Endothelial cell (in vitro differentiated cells): ENCODE measurements at places on chromosomes 16 and 17.

DNA sequence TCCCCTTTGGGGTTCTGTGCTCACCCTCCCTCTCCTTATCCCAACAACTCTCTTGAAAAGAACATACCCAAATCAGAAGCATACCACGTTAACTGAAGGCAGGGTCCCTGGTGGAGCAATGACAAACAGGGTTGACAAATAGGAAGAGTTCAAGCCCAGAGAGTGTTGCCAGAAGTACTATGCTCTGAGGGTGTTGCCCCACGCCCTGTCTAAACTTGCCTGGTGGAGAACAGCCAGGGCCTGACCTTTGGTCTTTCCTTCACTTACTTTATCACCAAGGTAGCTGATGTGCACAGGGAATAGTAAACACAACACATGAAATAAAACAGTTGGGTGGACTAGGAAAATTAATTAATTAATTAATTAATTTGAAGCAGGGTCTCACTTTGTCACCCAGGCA, 23.3 kb downstream of the ZNF75A start:
- DNase-seq, result no peak

DNA sequence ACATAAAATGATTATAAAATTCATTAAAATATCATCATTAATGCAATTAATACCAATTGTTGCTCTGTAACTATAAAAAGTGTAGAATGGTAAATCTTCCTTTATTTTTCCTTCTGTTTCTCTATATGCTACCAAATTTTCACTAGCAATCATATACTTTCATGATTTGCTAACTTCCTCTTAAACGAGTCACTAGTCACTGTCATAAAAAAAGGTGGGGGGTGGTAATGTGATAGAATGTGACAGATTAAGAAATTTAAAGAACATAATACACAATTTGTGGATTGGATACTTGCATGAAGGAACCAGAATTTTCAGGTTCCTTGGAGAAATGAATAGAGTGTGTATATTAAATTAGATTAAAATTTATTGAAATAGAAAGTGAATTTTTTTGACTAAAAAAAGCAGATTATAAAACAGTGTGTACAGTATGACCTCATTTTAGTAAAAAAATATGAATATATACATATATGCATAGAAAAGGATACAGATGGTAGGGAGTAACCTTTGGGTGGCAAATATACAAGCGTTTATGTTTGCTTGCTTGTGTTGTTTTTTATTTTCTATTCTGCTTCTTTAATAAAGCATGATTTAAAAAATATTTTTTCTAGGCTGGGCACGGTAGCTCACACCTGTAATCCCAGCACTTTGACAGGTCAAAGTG, 56.7 kb upstream of the C17orf78 start:
- no peak for DNase-seq

DNA sequence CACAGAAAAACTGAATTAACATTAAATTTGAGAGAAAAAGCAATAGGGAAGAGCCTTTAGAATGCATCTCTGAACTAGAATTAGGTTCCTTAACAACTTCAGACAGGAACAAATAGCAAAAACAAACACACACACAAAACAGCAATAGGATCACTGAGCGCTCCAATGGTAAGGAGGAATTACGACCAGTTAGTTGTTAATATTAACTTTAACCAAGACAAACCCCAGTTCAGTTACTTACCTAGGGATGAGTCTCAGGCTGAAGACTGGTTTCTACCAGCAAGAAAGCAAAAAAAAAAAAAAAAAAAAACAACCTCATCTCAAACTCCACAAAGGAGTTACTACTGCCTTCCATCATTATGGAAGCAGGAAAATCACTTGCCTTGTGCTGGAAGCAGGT, 14.6 kb downstream of the DHRS7B start:
- DNase-seq, result no peak

- DNase-seq, result no peak
Measured at GRCh38 chr16:28826141-28826540, 3.3 kb downstream of the ATXN2L start.

DNA sequence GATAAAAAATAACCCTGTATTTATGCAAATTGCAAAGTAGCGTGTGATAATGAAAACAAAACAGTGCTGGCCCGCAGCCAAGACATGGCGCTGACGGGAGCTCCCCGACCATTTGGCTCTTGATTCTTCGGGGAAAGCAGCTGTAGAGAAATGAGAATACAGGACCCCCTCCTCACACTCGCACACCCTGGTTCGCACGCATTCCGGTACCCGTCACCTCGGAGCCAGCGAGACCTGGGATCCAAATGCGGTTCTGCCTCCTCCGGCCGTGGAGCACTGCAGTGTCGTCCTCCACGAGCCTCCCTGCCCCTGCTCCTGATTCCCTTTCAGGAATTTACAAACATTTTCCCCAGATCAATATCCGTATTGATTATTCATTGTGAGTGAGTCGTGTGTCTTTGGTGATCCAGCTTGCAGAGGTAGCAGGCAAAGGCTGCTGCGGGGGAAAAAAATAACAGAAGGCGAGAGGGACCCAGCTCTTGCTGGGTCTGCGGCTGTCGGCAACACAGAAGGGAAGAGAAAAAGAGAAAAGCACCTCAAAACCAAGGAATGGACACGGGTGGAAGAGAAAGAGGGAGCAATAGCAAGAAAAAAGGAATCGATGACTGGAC, 184.1 kb upstream of the ZFHX3 start:
- no peak for DNase-seq

DNA sequence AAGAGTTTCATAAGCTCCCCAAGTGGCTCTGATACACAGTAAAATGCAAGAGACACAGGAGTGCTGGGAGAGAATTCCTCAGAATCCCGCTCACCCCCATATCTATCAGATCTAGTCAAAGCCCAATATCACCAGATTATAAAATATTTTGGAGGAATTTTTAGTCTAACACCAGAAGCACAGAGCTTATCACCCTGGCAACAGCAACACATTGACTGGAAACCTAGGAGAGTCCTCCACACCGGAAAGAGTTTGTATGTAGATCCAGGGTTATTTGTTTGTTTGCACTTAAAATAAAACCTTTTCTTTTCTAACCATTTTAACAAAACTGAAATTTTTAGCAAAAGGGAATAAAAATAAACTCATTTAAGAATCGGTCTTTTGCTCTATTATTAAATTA, 7.2 kb downstream of the SOX9 start:
- DNase-seq, result no peak

DNA sequence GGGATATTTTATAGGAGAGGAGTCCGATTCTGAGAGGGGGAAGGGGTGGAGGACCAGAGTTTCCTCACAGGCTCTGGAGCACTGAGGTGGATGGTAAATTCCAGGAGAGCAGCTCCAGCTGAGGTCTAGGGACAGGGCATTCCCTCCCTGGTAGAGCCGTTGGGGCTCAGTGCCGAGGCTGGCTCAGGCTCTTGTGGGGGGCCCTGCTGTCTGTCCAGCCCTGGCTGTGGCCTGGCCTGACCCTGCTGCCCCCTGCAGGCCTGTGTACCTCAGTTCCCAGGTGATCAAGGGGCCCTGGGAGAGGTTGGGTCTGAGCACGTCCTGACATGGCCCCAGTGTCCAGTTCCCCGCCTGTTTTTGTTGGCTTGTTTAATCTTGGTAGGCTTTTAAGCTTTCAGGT, 16.8 kb downstream of the ZNF750 start:
- DNase-seq, result peak; percentile 41

GRCh38 chr16:15726715-15727114, 76.7 kb downstream of the NDE1 start:
- no peak for DNase-seq

GRCh38 chr16:10519929-10520868, 60.2 kb downstream of the EMP2 start:
- DNase-seq, result no peak

GRCh38 chr17:60493847-60494321, 32.2 kb downstream of the APPBP2 start:
- DNase-seq, result no peak

DNA sequence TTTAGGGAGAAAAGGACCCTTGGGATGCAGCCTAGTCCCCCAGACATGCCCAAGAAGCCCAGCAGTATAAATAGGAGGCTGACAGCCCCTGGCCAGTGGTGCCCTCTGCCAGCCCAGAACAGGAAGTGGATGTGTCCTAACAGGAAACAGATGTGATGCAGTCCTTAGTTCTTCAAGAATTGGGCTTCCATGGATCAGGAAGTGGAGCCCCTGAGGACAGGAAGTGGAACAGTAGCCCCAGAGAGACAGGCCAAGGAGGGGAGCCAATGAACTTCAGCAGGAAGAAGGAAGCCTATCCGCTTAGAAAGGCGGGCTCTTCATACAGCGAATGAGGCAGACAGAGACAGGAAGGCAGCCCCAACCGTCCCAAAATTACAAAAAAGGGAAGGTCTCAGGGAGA, 7.2 kb downstream of the CTF1 start:
- peak; percentile 54 for DNase-seq

DNA sequence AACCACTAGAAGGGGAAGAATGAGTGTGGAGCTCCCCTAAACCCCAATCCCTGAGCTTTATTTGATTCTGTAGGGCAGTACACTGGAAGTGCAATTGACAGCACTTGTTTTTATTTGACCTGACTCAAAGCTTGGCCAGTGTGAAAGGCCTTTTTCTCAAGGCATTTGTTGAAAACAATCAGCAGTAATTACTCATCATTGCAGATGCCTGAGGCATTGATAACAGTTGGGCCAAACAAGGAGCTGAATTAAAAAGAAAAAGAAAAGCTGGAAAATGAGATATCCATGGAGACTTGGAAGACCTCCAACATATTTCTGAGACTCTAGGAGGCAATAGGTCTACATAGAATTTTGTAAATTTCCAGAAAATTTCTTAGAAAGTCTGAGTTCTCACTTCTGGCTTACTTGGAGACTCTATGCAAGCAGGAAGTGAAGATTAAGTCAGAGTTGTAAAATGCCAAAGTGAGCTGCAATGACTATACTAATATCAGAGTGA, 200.8 kb upstream of the KCNJ16 start:
- DNase-seq, result no peak

DNA sequence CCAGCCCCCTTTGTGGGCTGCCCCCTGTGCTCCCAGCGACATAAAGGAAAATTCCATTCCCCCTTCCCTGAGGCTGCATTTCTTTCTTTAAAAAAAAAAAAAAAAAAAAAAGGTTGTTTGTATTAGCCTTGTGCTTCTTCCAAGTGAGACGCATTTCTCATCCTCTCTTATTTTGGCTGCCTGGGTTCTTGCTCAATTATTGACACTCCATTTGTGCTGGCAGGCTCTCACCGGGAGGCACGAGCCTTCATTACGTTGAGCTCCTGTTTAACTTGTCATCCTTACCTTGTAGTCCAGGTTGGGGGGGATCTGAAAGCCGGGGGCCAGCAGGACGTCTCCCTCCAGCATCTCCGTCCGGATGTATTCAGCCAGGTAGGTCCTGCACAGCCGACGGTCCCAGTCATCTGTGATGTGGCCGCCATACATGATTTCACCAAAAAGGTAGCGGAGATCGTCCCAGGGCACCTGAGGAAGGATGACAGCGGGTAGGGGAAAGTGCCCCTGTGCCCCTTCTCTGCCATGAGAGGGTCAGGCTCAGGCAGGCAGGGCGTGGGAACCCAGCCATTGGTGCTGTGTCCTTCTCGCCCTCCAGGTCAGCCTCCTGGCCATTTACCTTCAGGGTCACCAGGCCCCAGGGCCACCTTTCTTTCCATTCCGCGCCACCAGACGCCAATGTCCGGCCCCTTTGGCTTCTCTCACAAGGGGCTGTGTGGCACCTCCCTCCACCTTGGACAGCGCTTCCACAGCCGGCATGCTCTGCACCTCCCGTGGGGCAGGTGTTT, 50.6 kb downstream of the PGS1 start:
- DNase-seq, result no peak

GRCh38 chr17:9522074-9522473, 53.5 kb downstream of the STX8 start:
- peak; percentile 30 for DNase-seq

- peak; percentile 73 for DNase-seq
Measured at GRCh38 chr17:68777243-68777855, 176.2 kb upstream of the FAM20A start.
